Activated CD4-positive, alpha-beta T cell treated with anti-CD3 and anti-CD28 coated beads, Interleukin-2, Interleukin-4, amounts not matched to agents 100 ng/mL and 50 ng/mL, durations not matched to agents 16 hours and 8 hours (primary cell): ENCODE measurements at places on chromosomes 7 and 10.

- DNase-seq = no peak
Observed at GRCh38 chr7:64407148-64407547, 93.4 kb downstream of the ZNF736 start.

DNA sequence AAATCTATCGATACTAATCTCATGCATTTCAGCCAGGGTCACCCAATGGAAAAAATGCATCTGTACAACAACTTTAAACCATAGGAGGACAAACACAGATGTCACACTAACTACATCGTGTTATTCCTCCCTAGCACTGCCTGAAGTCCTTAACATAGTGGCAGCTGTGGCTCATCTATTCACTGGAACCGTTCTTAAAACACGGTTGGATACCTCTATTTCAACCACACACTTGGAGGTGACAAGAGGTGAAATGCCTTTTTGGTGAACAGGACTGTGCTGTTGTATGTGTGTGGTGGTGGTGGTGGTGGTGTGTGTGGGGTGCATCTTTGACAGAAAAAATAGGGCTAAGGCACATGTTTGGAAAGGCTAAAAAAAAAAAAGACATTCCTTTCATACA lies 93.1 kb downstream of the NRP1 start:
- no peak for DNase-seq

DNA sequence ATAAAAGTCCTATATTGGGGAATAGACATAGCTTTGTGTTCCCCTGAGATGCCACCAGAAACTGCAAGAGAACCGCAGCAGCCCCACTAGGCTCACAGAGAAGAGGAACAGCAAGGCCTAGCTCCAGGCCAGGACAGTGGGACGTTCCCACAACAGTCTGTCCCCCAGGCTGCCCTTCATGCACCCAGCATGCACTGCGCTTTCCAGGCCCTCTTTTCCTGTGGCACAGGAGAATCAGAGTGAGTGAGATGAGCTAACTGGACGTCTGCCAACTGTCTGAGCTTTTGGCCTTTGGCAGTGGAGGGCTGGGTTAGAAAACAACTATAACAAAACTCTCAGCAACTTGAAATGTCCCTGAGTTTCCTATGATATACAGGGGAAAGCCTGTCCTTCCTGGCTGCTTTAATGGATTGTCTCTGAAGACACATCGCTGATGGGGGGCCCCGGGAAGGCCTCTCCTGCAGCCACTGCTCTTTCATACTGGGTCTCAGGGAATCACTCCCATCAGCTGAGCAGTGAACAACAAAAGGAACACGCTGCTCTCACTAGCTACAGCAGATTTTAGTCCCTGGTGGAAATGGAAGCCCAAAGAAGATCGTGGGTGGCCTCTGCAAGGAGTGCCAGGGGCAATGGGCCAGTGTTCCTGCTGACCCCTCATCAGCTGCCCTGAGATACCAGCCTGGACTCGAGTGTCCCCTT lies 53.5 kb downstream of the PODXL start:
- no peak for DNase-seq

DNA sequence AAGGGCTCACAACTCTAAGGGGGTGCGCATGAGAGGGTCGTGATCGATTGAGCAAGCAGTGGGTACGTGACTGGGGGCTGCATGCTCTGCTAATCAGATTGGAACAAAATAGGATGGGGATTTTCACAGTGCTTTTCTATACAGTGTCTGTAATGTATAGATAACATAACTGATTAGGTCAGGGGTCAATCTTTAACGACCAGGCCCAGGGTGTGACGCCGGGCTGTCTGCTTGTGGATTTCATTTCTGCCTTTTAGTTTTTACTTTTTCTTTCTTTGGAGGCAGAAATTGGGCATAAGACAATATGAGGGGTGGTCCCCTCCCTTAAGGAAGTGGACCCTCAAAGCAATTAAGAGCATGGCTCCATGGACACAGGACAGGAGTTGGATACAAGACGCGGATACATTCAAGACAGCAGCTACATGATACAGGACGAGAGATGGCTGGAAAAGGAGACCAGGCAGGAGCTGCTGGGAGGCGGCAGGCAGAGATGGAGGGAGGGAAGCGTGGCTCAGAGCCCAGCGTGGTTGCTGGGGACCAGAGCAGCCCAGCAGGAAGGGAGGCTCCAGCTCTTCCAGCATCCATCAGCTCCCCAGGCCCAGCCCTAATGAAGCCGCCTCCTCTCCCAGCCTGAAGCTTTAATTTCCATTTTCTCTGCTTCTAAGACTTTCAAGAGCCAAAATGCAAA lies 31.6 kb downstream of the GSDME start:
- DNase-seq = no peak

DNA sequence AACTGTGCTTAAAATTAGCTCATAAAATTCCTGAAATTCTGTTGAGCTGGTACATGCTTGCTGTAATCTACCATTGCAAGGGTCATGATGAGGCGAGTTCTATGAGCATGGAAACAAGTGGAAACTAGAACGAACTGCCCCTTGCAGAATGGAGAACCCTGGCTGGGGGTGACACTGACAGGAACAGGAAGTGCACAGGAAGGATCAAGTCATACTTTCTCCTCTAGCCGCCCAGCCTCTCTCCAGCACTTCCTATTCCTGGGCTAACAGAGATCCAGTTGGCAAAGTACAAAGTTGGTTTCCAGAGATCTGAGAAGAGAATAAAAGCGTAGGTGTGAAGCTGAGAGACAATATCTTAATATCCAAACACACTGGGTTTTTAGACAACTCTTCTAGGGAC lies 414.2 kb upstream of the PODXL start:
- no peak for DNase-seq

DNA sequence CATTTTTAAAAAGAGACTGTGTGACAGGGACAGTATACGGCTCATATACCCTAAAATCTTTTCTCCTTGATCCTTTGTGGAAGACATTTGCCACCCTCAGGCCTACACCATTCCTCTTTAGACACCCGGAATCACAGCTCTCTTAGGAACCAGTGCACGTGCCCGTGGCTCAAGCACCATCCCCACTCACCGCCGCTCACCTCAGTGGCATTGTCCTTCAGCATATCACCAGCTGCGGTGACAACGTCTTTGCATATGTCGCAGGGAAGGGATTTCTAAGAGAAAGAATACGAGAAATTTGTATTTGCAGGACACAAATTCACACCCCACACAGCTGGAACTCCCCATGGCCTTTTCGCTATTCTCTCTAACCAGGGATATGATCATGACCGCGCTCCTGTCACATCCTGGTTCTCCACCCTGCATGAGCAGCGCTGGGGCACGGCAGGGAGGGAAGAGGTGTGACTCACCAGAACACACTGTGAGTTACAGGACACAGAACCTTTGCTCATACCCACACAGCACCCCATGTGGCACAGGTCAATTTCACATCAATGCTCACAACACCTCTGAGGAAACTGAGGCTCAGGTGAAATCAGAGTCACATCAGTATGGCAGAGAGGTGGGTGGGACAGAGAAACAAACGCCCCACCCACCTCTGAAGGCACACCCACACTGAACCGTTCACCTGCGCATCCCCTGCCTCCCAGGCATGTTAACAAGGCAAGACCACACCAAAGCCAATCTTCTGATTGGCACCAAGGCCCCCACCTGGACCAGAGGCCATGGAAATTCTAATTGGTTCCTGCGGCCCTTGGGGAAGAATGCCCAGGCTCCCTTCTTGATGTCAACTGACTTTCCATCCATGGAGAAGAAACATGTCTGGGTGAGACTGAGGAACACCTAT lies 19.2 kb downstream of the PSAP start:
- DNase-seq = no peak

DNA sequence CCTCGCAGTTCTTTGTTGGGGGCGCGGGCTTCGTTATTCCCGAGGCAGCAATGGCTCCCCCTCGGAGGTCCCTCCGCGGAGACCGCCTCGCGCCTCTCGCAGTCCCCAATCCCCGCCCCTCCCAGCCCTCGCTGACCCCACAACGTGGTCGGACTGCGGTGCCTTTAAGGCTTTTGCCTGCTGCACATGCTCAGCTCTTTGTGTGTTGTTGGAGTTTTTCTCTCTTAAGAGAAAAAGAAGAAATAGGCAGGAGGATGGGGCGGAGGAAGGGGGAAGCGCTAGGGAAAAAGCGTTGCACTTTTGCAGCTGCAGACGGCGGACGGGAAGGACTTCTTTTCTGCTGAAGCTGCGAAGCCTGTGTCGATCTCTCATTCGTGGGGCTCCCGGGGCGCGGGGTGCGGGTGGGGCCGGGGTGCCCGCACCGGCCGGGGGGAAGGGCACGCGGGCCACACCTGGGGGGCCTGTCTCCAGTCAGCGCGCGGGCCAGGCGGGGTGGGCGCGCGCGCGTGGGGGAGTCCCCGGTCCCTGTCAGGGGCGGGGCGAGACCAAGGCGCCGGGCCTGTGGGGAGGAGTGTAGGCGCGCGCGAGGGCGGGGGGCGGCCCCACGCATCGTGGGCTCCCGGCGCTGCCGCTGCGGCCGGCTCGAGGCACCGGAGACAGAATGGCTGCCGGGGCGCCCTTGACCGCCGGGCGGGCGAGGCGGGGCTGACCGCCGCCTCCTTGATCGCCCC lies 445 bp upstream of the ATRNL1 start:
- DNase-seq = no peak

GRCh38 chr7:52507546-52508255 lies 527.7 kb upstream of the POM121L12 start:
- DNase-seq = no peak

- DNase-seq = no peak
Observed at GRCh38 chr7:46604241-46604661, 683.2 kb upstream of the IGFBP3 start.

- DNase-seq = peak; percentile 22
Observed at GRCh38 chr7:155644971-155645509, 579 bp downstream of the RBM33 start.

DNA sequence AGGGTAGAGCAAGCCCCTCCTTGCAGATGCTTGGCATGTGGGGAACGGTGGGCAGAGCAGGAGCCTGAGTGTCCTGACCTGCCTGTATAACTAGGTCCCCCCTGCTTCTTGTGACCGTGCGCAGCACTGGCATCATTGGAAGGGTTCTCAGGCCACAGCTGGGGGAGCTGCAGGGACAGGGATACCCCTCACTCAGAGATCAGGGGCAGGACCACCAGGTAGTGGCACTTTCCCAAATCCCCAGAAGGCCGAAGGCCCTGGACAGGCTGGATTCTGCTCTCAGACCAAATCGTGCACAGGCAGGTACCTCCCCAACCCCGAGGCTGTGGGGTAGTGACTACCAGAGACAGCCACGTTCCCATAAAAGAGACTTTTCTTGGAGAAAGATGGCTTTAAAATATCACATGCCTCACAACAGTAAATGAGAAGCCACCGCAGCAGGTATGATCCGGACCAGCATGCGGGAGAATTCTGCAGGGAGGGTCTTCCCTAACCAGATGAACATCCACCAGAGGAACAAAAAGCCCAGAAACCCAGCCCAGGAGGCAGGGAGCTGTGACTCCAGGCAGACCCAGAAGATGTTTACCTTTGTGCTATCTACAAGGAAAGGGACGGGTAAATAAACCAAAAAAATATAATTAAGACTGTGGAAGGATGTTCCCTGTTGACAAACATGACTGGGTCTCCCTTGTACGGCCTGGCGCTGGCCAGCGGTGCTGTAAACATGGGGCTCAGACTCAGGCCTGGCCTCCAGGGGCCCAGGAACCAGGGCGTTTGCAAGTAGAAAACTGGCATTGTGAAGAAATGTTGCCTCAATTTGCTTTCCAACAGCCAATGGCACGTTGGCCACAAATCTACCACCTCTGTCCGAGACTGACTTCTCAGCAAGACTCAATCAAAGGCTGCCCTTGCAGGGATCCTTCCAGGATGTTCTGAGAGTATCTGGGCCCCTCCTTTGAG lies 180.0 kb downstream of the TNS3 start:
- no peak for DNase-seq

DNA sequence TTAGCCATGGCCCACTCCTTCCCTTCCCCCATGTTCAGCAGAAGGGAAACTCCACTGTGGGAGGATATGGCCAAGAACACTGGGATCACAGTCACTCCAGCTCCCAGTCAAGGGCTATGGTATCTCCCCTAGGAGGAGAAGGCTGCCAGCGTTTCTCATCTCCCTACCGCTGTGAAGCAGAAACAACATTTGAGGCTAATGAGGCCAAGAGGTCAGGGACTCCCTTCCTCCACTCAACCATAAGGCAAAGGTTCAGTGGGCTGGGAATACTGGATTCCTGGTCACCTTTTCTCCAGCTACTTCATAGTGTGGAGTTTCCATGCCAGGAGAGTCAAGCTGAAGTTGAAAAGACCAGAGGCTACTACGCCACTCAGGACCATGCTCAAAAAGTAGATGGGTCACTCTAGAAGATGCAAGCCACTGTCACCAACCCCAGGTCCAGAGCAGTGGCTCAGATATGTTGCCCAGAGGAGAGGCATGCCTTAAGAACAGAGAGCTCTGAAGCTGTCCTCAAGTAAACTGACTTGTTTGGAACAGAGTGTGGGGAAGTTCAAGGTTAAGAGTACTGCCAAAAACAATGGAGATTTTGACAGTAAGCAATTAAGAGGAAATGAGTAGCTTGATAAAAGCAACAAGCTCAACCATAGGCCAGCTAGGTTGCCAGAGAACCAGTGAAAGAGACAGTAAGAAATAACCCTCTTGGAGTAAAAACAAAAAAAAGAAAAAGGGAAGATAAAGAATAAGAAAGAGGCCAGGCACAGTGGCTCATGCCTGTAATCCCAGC lies 3.8 kb upstream of the TMEM140 start:
- no peak for DNase-seq

GRCh38 chr10:127997937-127998336 lies 91.0 kb downstream of the PTPRE start:
- no peak for DNase-seq
